ENCODE measurements at places on chromosomes 4 and X.

DNA sequence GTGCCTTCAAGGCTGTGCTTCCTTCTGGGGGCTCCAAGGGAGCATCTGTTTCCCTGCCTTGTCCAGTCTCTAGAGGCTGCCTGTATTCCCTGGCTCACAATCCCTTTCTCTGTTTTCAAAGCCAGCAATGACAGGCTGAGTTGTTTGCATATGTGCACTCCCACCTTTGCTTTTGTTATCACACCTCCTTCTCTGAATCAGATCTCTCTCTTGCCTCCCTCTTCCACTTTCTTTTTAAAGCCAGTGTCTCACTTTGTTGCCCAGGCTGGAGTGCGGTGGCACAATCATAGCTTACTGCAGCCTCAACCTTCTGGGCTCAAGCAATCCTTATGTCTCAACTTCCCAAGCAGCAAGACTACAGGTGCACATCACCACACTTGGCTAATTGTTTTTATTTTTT is 37.1 kb upstream of the LEF1 start:
- DNase-seq: no peak

DNA sequence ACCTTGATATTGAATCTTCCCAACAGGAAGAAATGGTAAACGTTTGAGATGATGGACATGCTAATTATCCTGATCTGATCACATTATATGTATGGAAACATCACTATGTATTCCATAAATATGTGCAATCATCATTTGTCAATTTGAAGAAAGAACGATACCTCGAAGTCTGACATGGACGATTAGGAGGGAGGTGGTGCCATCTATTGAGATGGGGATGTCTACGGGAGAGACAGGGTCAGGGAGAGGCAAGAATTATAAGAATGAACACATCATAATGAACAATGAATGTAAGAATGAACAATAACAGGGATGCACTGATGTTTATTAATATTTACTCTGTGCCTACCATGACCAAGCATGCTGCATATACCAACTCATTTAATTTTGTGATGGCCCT is 93.7 kb upstream of the SOD3 start:
- DNase-seq: no peak

DNA sequence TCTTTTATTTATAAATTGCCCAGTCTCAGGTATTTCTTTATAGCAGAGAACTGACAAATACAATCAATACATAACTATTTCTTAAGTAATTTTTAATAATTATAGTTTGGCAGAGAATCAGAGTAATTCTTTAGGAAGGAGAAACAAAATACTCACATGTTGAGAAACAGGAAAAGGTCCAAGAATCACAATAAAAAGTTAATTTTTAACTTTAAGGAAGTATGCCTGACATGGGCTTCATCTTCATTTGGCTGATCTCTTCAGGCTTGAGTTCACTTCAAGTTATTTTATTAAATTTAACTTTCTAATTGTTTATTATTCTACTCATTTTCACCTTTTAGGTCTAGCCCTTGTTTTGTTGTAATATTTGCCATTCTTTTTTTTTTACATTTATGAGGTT is 36.1 kb upstream of the RNF150 start:
- DNase-seq: no peak

- no peak for DNase-seq
Observed at GRCh38 chrX:133741303-133741702, 244.1 kb downstream of the GPC3 start.

GRCh38 chr4:87014284-87014782 is 79.5 kb downstream of the AFF1 start:
- no peak for DNase-seq

- no peak for DNase-seq
Observed at GRCh38 chr4:188778905-188779304, 639.7 kb downstream of the TRIML1 start.

DNA sequence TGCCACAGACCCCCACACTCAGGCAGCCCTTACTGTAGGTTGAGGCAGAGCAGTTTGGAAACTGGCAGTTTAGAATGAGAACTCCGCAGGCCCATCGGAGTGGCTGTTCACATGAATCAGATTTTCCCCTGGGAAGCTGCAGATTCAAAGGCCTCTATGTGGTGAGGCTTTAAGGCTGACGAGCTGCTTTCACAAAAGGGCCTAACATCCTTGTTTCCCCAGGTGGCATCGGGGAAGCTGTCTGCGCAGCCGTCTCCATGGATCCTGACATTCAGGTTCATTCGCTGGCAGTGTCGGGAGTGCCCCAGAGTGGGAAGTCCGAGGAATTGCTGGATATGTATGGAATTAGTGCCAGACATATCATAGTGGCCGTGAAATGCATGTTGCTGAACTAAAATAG is 33.7 kb downstream of the TKTL1 start:
- DNase-seq: no peak

- DNase-seq: no peak
Observed at GRCh38 chrX:139825618-139826017, 107.2 kb downstream of the ATP11C start.

GRCh38 chrX:68175562-68175961 is 257.7 kb downstream of the OPHN1 start:
- no peak for DNase-seq

GRCh38 chrX:143296521-143296920 is 220.8 kb downstream of the SPANXN3 start:
- no peak for DNase-seq

DNA sequence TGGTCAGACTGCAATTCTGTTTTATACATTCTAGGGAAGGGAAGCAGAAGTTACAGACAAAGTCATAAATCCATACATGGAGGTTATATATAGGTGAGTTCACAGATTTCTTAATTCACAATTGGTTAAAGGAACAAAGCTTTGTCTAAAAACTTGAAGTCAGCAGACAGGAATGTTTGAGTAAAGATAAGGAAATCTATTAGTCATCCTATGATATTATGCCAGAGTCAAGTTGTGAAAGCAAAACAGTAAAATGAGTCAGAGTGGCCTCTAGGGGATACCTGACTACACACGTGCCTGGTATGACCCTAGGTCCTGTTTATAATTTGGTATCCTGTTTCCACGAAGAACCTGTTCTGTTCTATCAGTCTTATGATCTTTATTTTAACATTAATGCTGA is 31.5 kb downstream of the ACTRT1 start:
- DNase-seq: no peak

DNA sequence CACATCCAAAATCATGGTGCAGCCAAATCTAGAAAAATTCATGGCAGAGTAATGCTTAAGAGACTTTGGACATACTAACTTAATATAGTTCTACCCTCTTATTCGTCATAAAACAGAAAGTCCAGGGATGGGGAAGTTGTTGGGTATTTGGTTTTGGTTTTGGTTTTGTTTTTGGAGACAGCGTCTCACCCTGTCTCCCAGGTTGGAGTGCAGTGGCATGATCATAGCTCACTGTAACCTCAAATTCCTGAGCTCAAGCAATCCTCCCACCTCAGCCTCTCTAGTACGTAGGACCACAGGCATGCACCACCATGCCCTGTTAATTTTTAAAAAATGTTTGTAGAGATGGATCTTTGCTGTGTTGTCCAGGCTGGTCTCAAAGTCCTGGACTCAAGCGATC is 271.8 kb upstream of the TENM3 start:
- DNase-seq: no peak

- no peak for DNase-seq
Observed at GRCh38 chrX:11577603-11578002, 88.1 kb downstream of the ARHGAP6 start.

- DNase-seq: no peak
Observed at GRCh38 chr4:128241425-128241913, 46.1 kb downstream of the PGRMC2 start.

GRCh38 chr4:173507471-173508385 is 22.3 kb downstream of the HAND2 start:
- DNase-seq: no peak

GRCh38 chr4:152181150-152181549 is 354.7 kb downstream of the FBXW7 start:
- no peak for DNase-seq

DNA sequence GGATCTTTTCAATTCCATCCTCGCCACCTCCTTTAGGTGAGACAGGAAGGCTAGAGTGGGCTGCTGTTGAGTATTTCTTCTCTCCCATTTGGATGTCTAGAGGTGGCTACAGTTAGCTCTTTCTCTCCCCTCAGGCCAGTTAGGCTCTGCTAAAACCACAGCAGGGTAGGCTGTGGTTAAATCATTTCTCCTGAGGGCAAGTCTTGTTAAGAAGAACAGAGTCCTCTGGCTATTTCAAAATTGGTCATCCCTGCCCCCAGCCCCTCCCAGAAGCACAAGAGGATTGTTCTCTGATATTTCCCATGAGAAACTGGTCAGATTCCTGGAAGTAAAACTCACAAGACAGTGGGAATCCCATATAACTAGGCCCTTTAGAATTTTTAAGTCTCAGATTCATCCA is 1359.5 kb downstream of the TECRL start:
- DNase-seq: no peak

- no peak for DNase-seq
Observed at GRCh38 chr4:169621731-169622492, 1.5 kb downstream of the CLCN3 start.

DNA sequence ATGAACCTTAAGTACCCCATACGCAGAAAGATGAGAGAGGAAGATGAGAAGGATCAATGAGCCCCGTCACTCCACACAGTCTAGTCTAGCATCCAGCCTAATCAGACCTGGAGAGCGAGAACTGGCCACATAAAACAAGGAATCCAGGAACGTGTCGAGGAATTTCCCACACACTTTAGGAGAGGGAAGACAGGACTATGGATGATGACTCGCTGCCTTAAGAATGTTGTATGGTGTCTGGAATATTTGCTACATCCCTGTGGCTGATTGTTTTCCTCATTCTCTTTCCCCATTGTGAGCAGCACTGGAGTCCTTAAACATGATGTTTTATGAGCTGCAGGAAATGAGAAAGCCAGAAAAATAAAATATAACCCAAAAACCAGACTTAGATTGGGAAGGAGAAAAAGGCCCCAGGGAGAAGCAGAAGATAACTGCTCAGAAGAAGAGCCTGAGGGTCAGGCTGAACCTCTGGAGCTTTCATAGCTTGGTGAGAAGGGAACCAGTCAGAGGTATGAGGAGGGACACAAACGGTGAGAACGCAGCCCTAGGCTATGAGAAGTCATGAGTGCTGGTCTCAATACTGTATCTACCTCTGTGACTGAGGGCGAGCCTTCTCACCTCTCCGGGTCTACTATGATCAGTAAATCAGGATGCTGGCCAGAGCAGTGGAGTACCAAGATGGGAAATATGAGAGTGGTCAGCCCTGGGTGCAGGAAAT is 139.5 kb upstream of the NOCT start:
- no peak for DNase-seq

DNA sequence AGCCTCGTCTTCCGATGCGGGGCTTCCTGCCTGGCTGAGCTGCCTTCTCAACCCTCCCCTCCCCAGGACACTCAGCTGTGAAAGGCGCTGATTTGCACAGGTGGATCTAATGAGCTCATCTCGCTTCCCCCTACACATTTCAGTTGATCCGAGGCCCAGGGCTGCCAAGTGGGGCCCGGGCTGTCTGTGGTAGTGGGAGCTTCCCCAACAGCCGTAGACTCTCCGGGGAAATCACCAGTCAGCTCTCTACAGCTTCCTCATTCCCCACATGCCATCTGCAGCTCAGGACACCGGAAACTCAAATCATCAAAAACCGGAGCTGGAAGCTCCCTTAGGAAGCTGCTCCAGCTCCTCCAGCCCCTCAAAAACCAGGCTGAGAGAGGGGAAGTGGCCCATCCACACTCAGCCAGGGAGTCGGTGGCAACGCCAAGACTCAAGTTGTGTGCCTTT is 56.2 kb downstream of the SMIM20 start:
- no peak for DNase-seq

DNA sequence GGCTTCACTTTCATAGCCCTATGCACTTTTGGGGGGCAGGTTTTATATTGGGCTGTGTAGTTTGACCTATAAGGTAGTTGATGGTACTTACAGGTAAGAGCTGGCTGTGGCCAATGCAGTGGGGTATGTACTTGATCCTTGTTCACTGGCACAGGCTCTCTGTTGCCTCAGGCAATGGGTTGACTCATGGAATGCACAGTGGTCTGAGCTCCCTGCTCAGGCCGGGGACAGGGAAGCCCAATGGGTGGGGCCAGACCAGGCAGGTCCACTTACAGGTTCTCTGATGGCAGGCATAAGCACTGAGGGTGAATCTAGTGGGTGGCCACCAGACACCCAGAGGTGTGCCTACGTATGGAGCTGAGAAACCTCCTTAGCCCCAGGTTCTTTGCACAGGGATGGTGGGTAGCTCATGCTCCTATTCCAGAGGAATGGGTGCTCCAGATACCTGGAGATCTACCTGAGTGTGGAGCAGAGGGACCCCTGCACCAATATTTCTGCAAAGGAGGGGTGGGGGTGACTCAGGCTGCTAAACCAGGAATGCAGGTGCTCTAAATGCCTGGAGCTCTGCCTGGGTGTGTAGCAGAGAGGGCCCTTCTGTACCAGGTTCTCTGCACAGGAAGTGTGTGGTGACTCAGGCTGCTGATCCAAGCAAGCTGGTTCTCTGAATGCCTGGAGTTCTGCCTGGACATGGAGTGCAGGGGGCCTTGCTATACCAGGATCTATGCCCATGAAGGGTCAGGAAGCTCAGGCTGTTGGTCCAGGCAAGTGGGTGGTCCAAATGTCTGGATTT is 52.3 kb downstream of the IL1RAPL2 start:
- DNase-seq: no peak

DNA sequence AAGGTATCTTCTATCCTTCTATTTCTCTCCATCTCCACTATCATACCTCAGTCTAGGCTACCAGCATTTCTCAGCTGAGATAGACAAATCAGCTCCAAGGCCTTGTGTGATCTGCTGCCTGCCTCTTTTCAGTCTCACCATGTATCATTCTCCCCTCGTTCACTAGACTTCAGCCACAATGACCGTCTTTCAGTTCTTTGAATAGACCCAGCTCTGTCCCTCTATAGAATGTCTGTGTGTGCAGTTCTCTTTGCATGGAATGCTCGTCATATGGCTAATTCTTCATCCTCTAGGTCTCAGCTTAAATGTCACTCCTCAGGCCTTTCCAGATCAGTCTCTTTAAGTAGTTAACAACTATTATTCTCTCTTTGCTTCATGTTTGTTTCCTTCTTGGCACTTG is 6.5 kb downstream of the IGBP1 start:
- no peak for DNase-seq

DNA sequence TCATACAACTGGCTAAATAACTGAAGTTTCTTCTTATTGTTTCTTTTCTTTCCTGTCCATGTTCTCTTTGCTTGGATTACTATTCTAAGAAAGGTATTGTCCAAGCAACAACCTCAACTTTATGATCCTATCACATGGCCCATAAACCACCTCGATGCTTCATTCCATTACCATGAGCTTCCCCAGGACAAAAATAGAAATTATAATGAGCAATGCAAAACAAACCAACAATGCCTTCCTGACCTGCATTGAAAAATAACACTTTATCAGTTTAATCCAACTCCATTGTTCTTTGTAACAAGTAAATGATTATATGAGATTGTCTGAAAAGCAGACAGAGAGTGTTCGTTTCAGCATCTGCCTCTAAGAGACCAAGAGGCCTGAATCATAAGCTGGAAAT is 148.8 kb downstream of the HS6ST2 start:
- DNase-seq: no peak

DNA sequence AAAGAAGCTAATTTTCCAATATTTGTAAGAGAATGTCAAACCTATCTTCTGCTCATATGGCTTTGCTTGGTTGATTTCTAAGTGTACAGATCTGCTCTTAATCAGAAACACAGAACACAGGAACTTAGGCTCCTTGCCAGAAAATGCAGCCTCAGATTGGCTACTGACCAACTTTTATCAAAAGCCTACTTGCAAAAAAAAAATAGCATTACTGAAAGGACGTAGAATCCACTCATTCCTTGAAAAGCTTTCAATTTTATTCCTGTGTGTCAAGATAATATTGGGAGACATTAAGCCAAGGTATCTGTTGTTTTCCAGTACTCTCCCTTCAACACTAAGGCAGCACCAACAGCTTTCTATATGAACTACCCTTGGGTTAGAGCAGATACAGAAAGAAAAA is 127.6 kb upstream of the INTU start:
- DNase-seq: no peak
